ENCODE measurements at places on chromosomes 1 and 21.
A peak's percentile ranks its signal among the peaks of the same experiment; 100 is the strongest.

- no peak for DNase-seq
These were observed 142.0 kb downstream of the MAST2 start for GRCh38 chr1:45945426-45945825.

- no peak for DNase-seq
These were observed 213.4 kb upstream of the PTBP2 start for GRCh38 chr1:96508233-96508632.

DNA sequence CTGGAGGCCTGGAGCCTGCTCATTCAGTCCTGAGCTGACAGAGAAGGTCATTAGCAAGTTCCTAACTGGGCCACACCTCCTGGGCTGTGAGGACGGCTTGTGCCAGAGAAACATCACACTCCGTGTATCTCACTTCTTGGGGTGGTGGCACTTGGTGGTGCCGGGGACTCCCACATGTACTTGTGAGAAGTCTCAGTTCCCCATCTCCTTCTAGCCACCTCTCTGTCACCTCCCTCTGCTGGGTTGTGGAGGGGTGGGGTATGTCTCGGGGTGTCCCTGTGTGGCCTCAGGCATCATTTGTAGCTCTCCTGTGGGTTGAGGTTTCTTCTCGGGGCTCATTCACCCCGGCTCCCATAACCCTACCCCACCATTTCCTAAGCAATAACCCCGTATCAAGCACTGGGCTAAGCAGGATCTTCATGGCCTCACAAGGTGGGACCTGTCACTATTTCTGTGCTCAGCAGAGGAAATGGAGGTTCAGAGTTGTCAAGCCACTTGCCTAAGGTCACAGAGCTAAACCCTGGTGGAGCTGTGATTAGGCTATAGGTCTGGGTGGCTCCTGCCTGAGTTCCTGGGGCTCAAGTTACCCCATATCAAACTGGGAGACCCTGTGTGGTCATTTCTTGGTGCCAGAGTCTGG, 62.5 kb downstream of the UBIAD1 start:
- peak; percentile 3 for DNase-seq

GRCh38 chr1:22225858-22226589, 83.1 kb upstream of the WNT4 start:
- DNase-seq = no peak

DNA sequence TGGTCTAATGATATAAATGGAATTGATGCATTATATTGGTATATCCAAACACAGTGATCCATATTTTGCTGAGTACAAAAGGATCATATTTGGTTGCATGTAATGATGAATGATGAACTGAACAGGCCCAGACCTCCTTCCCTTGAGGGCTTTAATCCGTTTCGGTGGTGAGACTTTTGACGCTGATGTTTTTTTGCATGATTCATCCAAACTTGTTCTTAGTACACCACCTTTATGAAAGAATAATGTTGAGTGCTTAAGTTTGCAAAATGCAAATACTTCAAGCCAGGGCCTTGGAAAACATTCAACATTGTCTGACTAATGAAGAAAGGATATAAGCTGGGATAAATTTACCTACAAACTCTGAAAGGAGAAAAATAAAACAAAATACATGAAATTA, 19.2 kb downstream of the HOOK1 start:
- no peak for DNase-seq

- DNase-seq = no peak
These were observed 30.8 kb upstream of the EPS8L3 start for GRCh38 chr1:109794319-109795132.

DNA sequence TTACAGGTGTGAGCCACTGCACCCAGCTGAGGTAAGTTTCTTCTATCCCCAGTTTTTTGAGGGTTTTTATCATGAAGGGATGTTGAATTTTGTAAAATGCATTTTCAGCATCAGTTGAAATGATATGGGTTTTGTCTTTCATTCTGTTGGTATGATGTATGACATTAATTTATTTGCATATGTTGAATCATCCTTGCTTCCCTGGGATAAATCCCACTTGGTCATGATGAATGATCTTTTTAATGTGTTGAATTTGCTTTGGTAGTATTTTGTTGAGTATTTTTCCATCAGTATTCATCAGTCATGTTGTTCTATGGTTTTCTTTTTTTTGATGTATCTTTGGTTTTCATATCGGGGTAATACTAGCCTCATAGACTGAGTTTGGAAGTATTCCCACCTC, 141.0 kb downstream of the RPS6KC1 start:
- DNase-seq = no peak

DNA sequence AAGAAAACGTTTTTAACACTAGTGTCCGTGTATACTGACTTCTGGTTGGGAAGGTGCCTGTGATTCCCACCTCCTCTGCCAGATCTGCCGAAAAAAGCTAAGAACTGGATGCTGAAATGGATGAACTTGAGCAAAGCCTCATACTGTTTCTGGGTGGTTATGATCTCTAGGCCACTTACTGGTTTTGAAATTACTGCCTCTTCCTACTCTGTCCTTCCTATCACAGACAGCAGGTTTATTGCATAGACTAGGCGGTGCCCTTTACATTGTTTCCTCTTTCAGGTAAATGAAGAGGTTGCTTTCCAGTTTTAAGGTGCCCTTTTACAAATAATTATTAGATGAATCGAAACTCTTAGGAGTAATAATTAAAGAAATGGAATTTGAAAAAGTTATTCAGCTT, 27.5 kb downstream of the PEX14 start:
- no peak for DNase-seq

DNA sequence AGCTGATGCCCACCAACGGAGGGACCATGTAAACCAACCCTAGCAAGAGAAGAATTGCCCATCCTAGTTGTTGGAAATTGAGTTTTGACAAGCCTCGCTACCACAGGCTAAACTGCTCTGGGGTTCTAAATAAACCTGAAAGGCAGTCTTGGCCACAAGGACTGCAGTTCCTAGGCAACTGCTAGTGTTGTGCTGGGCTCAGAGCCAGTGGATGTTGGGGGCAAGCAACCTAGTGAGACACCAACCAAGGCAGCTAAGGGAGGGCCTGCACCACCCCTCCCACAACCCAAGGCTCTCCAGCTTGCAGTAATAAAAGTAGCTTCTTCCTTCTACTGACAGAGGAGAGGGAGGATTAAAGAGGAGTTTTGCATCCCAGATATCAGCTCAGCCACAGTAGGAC, 102.4 kb upstream of the PKN2 start:
- DNase-seq = no peak

DNA sequence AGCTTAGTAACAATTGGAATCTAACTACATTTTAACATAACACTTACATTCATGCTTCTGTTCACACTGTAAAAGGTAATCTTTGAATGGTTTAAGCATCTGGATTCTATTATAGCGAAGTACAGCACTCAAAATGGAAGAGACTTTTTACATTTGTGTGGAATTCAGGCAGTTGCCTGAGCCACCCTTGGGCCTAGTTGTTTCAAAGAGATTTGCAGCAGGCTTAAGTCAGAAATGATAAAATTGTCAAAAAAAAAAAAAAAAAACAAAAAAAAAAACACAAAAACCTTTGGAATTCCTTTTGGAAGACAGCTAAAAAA, 199.9 kb downstream of the LYPLAL1 start:
- DNase-seq = no peak

GRCh38 chr1:160576884-160577283, 2.4 kb downstream of the CD84 start:
- DNase-seq = no peak

DNA sequence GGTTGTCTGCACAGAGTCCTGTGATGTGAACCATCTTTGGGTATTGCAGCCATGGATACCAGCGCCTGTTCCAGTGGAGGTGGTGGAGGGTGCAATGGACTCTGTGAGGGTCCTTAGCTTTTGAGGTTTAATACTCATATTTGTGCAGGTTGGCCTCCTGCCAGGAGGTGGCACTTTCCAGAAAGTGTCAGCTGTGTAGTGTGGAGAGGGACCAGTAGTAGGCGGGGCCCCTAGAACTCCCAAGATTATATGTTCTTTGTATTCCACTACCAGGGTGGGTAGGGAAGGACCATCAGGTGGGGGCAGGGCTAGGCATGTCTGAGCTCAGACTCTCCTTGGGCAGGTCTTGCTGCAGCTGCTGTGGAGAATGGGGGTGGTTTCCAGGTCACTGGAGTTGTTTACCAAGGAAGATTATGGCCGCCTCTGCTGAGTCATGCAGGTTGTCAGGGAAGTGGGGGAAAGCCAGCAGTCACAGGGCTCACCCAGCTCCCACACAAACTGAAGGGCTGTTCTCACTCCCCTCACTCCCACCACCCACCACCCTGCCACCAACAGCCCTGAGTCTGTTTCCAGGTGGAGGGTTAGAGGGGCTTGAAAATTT, 31.2 kb upstream of the ZNF678 start:
- DNase-seq = no peak

DNA sequence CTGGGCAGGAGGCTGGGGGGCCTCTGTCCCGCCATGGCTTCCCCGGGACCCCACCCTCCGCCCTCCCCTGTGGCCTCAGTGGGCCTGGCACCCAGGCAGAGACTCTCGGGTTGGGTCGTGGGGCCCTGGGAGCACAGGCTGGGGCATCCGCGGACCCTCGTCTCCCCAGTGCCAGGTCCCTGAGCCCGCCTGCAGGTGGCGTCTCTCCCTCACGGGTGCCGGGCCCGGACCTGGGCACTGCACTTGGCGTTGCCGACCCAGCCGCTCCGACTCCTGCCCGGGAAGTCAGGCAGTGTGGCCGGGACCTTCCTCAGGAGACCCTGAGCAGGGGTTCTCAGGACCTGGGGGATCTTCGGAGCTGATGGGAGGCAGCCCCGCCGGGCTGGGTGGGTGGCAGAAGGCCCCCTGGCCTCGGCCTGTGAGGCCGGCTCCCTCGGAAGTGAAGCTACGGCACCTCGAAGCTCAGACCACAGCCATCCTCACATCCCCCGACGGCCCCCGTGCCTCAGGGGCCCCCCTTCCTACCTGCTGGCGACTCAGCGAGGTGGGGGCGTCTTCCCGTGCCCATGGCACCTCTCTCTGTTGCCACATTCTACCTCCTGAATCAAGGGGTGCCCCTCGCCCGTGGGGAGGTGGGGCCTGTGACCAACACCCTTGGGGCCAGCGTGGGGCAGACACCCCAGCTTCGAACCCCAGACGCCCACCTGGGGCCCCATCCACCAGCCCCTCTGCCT, 6.4 kb upstream of the C1orf159 start:
- DNase-seq = peak; percentile 66

DNA sequence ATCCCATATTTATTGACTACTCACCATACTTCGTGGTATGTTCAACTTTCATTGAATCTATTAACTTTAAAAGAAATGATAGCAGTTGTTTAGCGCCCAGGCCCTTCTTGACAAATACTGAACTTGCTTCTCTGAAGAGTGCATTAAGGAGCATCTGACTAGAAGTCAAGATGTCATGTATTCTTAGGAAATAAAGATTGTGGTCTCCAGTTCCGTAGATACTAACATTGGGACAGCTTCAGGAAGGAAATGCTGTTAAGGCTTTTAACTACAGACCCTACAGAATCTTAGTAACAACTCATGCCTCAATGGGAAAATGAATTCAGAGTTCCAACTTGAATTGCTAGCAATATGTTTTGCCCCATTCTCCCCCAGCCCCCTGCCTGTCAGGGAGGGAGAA, 14.8 kb downstream of the LYST start:
- no peak for DNase-seq

DNA sequence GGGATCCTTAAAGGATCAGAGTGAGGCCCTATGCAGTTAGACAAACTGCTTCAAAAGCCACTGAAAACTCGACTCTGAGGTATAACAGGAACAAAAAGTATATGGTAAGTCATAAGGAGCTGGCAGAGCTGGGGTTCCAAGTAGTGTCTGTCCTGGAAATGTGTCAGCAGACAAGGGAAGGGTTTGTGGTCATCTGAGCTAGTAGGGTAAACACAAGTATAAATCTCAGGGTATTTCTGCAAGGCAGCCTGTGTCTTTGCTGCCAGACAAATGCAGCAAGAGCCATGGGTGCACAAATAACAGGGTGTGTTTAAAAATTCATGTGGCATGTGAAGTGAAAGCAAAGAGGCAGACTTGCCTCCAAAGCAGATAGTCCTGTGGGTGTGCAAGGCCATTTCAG, 759.0 kb upstream of the ADAMTS5 start:
- no peak for DNase-seq

DNA sequence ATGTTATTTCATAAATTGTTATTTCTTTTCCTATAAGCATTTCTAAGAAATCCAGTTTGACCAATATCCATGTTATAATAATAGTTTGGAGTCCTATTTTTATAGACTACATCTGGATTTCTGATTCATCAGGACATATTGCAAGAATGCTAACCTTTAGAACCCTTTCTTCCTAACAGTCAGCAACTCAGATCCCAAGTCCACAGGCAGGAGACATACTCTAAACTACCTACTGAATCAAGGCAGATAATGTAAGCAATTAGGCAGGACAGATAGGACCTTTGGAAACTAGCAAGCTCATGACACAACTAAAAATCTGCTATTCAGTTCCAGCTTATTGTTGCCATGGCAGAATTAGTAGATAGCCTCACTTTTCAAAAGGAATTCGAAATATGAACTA, 104.1 kb downstream of the DENND1B start:
- DNase-seq = no peak

DNA sequence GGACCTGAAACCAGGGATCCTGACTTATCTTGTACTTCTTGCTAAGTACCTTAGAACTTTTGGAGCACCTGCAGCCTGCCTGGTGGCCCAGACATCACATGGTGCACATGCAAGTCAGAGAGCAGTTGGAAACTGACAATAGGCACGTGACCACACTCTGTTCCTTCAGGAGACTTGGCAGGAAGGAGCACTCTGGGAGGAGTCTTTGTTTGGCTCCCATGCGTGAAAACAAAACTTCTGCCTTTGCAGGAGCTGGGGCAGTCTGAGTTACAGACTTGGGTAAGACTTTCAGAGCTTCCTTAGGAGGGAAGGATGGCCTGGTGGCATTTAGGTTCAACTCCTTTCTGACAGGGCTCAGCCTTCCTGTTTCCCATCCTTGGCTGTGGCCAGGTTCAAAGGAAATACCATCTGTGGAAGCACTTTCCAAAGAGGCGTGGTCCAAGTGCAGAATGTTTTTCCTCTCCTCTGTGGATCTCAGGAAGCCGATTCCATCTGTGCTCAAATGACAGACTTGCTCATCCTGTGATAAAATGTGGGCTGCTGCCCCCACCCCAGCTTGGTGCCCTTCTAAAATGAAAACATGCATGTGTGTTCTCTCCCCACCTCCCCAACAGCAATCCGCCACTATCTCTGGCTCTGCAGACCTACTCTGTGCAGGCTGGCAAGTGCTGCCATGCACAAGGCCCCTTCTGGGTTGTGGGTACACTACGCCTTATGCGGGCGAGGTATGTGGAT, 14.1 kb upstream of the ZNF436 start:
- DNase-seq = no peak

DNA sequence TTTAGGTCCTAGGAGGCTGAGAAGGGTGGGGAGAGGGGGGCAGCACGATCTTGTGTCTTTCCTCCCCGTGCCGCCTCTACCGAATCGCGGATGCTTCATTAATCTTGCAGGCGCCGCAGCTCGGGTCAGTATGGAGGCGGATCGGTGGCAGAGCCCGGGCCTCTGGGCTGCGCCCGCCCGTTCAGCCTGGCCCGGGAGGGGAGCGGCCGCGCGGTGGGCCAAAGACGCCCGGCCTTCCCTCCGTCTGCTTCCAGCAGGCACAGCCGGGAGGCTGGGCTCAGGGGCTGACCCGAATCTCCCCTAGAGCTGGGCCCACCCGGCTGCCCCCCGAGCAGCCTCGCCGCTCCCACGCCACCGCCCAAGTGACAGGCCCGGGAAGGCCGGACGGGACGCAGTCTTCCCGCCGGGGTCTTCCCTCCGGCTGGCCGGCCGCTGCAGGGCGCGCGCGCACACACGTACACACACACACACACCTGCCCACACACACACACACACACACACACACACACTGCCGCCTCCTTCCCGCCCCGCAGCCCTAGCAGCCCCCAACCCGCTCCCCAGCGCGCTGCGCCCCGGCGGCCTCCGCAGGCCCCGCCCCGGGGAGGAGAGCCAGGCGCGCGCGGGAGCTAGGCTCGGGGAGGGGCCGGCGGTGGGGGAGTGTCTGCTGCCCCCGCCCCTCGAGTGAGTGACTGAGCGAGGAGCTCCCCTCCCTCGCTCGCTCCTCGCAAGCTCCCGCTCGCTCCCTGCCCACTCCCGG, at the start of gene C1orf21:
Gene C1orf21 (plus strand): TSS at position 718 of the 757 bp plus-strand sequence. CDS start 90,481 bp downstream, outside the sequence.
- peak; percentile 51 for DNase-seq
